M059J (cell line): ENCODE measurements at places on chromosomes 7 and 10. TPM values are rescaled to one million over a fixed set of nuclear protein-coding genes. Genes with fewer than 3 reads are reported as not detected.

DNA sequence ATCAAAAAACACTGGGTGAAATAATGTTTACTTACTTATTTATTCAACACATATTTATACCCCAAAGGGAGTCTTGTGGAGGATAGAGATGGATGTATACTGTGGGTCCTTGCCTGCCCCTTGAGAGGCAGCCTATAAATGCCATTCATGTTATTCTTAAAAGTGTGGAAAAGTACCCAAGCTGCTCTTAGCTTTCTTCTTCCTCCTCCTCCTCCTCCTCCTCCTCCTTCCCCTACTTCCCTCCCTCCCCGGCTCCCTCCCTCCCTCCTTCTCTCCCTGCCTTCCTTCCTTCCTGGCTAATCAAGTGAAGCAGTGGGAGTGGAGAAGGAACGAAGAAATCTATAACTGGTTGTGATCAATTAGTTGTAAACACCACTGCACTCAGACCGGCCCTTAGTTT, 21.2 kb upstream of the IGF2BP3 start:
- DNase-seq = peak; percentile 25

- DNase-seq = peak; percentile 46
These were observed 186.6 kb upstream of the NRP1 start for GRCh38 chr10:33521062-33521461.

- no peak for DNase-seq
These were observed 103.3 kb downstream of the CHRM2 start for GRCh38 chr7:136971776-136972175.

DNA sequence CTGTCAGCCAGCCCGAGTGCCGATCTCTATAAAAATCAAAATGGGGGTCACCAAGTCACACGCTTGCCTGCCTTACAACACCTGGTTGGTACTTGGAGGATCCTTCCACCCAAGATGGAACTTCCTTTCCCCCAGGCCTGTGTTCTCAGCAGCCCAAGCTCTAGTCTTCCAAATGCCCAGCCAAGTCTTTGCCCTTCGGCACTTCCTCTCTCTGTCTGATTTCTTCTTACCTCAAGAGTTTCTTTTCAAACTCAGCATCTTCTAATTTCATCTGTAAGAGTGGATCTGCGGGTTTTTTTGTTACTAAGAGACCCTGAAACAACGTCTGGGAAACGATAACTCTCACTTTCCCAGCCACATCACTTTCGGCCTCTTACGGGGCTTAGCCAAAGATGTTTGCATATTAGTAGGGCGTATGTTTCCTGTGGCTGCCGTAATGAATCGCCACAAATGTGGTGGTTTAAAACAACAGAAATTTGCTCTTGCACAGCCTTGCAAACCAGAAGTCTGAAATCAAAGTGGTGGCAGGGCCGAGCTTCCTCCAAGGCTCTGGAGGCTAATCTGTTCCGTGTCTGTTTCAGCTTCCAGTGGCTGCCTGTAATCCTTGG, 219.9 kb downstream of the TCF7L2 start:
- DNase-seq = no peak

DNA sequence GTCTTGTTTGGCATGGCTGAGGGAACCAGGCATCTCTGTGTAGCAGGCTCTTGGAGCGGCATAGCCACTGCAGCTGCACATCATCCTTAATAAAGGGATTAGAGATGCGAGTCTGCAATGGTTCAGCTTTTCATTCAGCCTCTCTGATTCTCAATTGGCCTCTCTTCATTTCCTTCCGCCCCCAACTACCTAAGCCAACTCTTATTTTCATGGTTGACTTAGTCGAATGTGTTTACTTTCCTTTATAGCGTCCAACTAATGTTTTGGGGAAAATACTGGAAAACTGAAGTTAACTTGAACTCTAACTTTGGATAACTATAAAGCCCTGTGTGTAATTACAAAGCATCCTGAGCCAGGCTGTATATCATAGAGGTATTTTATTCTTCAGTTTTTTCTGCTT, 202.2 kb upstream of the KIAA1217 start:
- no peak for DNase-seq

DNA sequence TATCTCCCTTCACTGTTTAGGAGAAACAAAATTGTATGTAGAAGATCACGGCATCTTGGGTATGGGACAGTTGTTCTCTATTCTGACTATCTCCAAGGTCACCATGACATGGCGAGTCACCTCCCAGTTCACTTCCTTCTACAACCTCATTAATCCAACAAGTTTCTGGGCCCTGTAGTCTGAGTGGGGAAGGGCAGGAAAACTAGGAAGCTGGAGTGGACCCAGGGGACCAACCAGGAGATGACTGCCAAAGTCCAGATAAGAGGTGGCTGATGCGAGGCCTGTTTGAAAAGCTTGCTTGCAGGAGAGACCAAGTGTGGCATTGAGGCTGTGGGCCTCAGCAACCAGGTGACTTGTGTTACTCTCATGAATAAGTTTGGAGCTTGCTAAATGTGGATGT, 584.9 kb downstream of the TNS3 start:
- DNase-seq = peak; percentile 4

DNA sequence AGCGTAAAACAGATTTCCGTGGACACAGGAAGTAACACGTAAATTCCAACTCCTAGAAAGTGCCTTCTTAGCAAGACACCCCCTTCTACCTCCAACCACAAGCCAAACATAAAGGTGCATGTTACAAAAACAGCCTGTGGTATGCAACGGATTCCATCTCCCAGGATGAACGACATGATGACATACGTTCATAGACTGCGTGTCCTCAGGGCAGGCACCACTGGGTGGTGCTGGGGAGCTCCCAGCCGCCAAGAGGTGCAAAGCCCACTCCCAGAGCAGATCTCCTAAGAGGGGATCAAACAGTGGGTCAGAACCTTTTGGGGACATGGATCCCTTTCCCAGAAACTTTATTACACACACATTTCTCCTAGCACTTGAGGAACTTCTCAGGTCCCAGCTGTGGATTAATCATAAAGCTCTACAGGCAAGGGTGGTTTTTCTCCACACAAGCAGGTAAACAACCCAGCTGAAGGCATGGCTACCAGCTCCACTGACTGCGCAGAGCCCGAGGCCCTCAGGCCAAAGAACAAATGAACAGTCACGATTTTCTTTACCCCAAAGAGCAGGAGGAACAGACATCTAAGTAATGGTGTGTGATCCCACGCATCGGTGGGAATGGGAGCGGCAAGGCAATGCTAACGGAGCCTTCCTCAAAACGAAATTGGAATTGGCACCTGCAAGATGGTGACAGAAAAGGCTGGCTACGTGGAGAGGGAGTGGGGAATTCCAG, 13.8 kb downstream of the PSAP start:
- DNase-seq = no peak

HOXA13 gene
- 1.4 and 3.4 TPM in 2 replicates for total RNA-seq

PRLHR gene
- total RNA-seq = not detected in 2 replicates
